ENCODE measurements at places on chromosomes 3 and 15.

GRCh38 chr3:184805351-184806038 lies 6.5 kb upstream of the VPS8 start:
- no peaks in the 10 kb centered on the region for H3K4me1 ChIP-seq
- H3K4me3 ChIP-seq: no peak overlapping the region
- DNase-seq: no peak
- no peak overlapping the region for H3K27ac ChIP-seq
- H3K36me3 ChIP-seq: no peaks in the 10 kb centered on the region

DNA sequence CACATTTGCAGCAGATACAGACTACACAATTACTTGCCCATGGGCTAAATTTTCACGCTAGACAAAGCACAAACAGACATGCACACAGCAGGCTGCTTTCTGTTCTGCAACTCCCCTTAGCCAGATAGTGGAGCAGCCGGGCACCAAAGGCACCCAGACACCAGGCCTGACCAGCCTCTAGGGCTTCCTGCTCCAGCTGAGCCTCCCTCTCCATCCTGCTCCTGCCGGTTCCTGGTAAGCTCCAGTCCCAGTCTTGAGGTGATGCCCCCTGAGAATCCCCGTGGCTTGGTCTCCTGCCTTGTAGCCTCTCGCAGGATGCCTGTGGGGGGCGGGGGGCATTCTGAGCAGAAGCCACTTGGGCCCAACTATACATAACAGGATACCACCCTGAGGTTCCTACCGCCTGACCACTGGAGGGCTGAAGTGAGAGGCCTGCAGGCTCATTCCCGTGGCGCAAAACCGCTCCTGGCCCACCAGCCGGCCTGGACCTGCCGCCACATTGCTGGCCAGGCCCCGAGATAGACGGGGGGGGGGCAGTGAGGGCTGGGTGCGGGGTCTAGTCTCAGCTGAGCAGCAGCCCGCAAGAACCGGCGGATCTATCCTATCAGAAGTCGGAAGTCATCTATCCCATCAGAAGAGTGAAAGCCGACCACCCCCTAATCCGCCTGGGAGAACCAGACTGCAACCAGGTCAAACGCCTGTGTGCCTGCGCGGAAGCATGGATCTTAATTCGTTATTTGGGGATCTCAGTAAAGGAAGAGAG lies 3.9 kb downstream of the FOXL2 start:
- H3K36me3 ChIP-seq: no peaks in the 10 kb centered on the region
- H3K4me1 ChIP-seq: no peaks in the 10 kb centered on the region
- peaks cover 99% of the 10 kb centered on the region for H3K27me3 ChIP-seq
- no peak overlapping the region for H3K4me3 ChIP-seq
- H3K27ac ChIP-seq: no peak overlapping the region

GRCh38 chr15:50057905-50058639 lies 61.0 kb downstream of the ATP8B4 start:
- no peaks in the 10 kb centered on the region for H3K4me1 ChIP-seq
- no peak for DNase-seq
- peak overlapping the region; percentile 12 for H3K27ac ChIP-seq
- H3K36me3 ChIP-seq: no peaks in the 10 kb centered on the region

DNA sequence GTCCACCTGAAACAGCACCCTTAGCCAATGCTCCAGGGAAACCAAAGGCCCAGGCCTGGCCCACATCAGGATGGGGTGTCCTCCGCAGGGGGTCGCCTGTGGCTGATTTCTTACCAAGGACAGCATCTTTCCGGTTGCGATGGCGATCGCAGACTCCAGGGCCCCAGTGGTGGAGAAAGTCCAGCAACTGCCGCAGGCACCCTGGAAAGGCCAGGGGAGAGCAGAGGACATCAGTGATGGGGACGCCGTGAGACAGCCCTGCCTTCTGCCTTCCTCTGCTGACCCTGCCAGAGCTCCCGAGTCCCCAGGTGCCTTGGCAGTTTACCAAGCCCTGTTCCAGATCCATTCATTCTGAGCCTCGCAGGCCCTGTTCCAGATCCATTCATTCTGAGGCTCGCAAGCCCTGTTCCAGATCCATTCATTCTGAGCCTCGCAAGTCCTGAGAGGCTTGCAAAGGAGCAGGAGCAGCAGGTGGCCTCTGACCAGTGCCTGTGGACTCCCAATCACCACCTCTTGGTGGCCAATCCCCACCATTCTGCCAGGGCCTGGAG lies 12.5 kb downstream of the CTSH start:
- DNase-seq: no peak
- peaks cover 21% of the 10 kb centered on the region for H3K4me1 ChIP-seq
- no peaks in the 10 kb centered on the region for H3K27me3 ChIP-seq
- H3K36me3 ChIP-seq: no peaks in the 10 kb centered on the region
- no peak overlapping the region for H3K4me3 ChIP-seq

DNA sequence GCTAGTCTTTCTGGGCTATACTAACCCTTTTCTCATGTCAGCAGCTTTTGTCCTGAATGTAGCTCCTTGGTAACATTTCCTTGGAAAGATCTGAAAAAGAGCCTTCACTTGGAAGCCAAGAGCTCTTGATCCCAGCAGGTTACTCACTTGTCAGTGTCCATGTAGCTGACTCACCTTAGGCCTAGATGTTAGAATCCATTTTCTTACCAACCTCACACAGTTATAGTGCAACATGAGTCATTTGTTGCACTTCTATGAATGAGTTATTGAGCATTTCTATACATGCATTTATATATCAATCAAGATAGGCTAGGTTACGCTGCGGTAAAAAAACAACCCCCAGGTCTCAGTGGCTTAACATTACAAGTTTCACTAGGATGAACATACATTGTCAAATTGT lies 106.8 kb upstream of the SLC7A14 start:
- no peaks in the 10 kb centered on the region for H3K36me3 ChIP-seq
- H3K4me3 ChIP-seq: no peak overlapping the region

GRCh38 chr3:124282751-124283651 lies 291.1 kb upstream of the ROPN1 start:
- no peaks in the 10 kb centered on the region for H3K4me1 ChIP-seq
- H3K4me3 ChIP-seq: no peak overlapping the region
- no peaks in the 10 kb centered on the region for H3K36me3 ChIP-seq

- H3K4me1 ChIP-seq: no peaks in the 10 kb centered on the region
- H3K36me3 ChIP-seq: no peaks in the 10 kb centered on the region
- no peak overlapping the region for H3K4me3 ChIP-seq
- H3K27me3 ChIP-seq: no peaks in the 10 kb centered on the region
Observed at GRCh38 chr3:194367992-194368841, 1.3 kb downstream of the LRRC15 start.

GRCh38 chr3:55471522-55472280 lies 15.4 kb downstream of the WNT5A start:
- no peaks in the 10 kb centered on the region for H3K4me1 ChIP-seq
- H3K4me3 ChIP-seq: no peak overlapping the region
- no peak for DNase-seq
- H3K27me3 ChIP-seq: no peaks in the 10 kb centered on the region

DNA sequence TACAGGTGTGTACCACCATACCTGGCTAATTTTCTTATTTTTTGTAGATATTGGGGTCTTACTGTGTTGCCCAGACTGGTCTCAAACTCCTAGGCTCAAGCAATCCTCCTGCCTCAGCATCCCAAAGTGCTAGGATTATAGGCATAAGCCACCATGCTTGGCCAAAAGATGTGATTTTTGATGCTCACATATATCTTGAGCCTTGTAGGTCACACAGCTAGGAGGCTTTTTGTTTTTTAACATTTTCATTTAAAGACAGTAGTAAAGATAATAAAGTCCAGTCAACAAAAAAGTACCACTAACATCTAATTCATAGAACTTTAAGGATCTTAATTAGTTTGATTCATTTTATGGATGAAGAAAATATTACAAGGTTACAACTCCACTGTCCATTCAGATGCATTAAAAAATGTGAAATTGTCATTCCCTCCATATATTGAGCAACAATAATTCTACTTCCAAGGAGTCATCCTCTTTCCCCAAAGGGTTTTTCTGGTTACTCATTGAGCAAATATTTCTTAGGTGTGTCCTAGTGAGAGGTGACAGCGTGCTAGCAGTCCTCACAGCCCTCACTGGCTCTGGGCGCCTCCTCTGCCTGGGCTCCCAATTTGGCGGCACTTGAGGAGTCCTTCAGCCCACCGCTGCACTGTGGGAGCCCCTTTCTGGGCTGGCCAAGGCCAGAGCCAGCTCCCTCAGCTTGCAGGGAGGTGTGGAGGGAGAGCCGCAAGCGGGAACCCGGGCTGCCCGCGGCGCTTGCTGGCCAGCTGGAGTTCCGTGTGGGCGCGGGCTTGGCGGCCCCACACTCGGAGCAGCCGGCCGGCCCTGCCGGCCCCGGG lies 8.3 kb upstream of the TASOR start:
- no peak for DNase-seq
- H3K4me3 ChIP-seq: no peak overlapping the region
- no peaks in the 10 kb centered on the region for H3K4me1 ChIP-seq
- no peak overlapping the region for H3K27ac ChIP-seq
- no peaks in the 10 kb centered on the region for H3K36me3 ChIP-seq
- no peaks in the 10 kb centered on the region for H3K27me3 ChIP-seq

DNA sequence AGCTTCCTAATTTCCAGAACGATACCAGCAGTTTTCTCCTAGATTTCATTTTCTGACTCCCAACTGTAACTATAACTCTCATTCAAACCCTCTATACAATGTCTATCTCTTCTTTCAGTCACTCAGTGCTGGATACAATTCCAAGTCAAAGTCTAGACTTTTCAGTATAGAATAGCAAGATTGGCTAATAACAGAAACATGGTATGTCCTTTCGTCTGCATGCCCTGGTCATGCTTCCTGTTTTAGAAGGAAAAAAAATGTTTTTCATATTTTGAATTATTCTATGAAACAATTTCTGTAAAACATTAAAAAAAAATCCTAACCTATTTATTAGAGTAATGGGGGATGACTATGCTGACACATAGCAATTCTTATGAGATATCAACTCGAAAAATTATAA lies 180.0 kb downstream of the KCNAB1 start:
- no peaks in the 10 kb centered on the region for H3K36me3 ChIP-seq
- H3K27me3 ChIP-seq: no peaks in the 10 kb centered on the region
- no peaks in the 10 kb centered on the region for H3K4me1 ChIP-seq
- H3K4me3 ChIP-seq: no peak overlapping the region

DNA sequence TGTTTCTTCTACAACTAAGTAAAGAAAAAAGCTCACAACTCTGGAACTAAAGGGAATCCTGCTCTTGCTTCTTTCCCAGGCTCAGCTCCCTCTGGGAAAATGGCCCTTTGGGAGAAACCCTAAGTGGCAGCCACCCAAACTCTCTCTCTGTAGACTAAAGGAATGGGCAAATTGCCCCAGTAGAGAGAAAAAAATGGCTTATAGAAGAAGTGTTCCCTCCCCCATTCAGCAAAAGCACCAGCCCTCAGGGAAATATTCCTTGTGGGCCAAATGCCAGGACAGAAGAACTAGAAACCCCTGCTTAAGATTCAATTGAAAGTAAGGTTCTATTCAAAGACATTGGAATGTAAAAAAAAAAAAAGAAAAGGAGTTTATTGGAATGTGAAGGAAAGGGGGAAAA lies 603.7 kb upstream of the ALCAM start:
- no peaks in the 10 kb centered on the region for H3K27me3 ChIP-seq
- no peak overlapping the region for H3K4me3 ChIP-seq
- no peak for DNase-seq
- H3K36me3 ChIP-seq: no peaks in the 10 kb centered on the region
- peak overlapping the region; percentile 19 for H3K27ac ChIP-seq
- H3K4me1 ChIP-seq: no peaks in the 10 kb centered on the region

DNA sequence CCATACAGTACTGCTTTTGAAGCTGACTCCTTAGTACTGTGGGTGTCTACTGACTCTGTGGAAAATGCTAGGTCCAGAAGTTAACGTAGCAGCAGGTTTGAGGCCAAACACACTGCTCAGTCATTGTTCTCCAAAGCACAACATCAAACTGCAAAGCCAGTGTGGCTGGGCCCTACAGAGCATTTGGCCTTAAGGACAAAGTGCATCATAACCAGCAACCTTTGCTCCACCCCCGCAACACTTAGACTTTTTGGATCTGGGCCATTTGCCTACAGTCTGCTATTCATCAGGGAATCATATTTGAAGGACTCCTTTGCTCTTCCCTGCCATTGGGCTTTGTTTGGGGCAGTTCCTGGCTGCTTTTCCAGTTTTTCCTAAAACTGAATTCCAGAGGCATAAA lies 43.1 kb upstream of the ARL6 start:
- no peak for DNase-seq
- no peak overlapping the region for H3K27ac ChIP-seq
- H3K36me3 ChIP-seq: no peaks in the 10 kb centered on the region
- no peaks in the 10 kb centered on the region for H3K4me1 ChIP-seq
- no peaks in the 10 kb centered on the region for H3K27me3 ChIP-seq
- no peak overlapping the region for H3K4me3 ChIP-seq

GRCh38 chr3:31132132-31132769 lies 237.8 kb upstream of the GADL1 start:
- no peaks in the 10 kb centered on the region for H3K27me3 ChIP-seq
- no peak for DNase-seq
- H3K4me3 ChIP-seq: no peak overlapping the region
- H3K4me1 ChIP-seq: no peaks in the 10 kb centered on the region
- H3K27ac ChIP-seq: no peak overlapping the region

DNA sequence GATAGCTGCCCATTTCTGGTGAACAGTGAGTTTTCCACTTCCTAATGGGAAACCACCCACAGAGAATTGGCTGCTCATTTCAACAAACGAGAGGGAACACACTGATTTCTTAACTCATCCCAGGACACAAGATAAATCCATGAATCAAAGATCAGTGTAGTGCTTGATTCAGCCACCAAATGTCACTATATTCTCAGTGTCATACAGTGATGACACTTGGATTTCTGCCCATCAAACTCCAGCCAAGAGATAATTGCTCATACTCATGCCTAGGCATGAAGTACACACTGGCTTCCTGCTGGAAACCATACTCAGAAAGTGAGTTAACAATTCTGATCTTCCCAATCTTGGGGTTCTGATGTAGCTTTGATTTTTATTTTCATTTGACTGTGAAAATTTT lies 35.4 kb upstream of the GRM7 start:
- no peak overlapping the region for H3K4me3 ChIP-seq
- no peaks in the 10 kb centered on the region for H3K36me3 ChIP-seq
- no peaks in the 10 kb centered on the region for H3K27me3 ChIP-seq

DNA sequence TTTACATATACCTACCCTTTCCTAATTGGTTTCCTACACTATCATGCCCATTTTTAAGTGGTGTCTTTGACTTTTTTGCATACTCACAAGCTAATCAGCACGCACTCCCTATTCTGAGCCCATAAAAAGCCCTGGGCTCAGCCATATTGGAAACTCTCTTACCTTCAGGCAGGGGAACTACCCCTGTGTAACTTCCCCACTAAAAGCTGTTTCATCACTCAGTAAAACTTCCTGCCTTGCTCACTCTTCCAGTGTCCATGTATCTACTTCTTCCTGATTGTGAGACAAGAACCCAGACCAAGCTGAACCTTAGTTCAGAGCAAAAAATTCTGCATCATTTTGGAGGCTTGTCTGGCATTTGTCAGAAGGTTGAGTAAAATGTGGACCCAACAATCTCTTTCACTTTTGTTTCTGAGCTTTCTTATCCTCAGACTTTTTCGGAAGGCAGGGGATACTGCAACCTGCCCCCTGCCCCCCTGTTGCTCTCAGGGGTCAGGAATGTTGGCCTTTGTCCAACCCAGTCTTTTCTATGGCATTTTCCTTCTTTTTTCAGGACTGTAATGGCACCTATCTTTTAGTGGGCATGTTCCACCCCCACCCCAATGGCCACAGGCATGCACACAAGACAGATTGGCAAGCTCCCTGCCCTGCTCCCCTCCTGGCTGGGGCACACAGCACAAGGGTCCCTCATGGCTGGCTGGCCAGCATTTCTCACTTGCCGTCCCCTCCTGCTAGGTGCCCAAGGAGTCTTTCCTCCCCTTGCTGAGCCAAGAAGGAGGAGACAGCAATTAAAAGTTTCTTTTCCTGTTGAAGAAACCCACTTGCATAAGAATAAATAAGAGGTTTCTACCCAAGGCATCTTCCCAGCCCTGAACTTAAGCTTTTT lies 26.3 kb upstream of the TMEM45A start:
- H3K27me3 ChIP-seq: no peaks in the 10 kb centered on the region
- H3K27ac ChIP-seq: no peak overlapping the region
- H3K4me1 ChIP-seq: no peaks in the 10 kb centered on the region
